Stimulated activated CD4-positive, alpha-beta T cell treated with anti-CD3 and anti-CD28 coated beads, Interleukin-1b, Interleukin-23, amount 100 ng/mL, for 1 hour (primary cell): ENCODE measurements at places on chromosomes 12 and 14.

- no peak for DNase-seq
Observed at GRCh38 chr12:93311827-93312226, 65.9 kb upstream of the NUDT4 start.

DNA sequence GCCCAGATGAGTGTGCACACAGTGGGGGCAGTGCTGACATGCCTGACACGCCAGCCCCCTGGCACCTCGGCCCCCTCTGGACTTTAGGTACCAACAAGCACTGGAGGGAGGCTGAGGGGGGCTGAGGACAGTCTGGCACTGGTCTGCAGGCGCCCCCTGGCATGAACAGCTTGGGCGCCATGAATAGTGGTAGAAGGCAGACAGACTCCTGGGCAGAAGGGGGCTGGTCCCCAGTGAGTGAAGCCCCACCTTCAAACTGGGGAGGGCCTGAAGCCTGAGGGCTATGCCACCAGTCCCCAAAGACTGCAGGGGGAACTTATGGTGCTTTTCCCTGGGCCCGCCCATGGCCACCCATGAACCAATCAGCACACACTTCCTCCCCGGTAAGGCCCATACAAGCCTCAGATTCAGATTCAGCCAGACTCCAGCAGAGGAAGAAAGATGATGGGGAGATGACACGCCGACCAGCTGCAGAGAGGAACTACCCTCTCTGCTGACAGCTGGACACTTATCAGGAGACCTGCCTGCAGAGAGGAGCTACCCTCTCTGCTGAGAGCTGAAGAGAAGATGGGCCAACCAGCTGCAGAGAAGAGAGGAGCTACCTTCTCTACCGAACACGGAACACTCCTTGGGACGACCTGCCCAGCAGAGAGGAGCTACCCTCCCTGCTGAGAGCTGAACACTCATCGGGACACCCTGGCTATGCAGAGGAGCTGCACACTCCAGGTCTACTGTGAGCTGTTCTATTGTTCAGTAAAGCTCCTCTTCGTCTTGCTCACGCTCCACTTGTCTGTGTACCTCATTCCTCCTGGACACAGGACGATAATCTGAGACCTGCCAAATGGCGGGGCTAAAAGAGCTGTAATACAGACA lies 324.5 kb downstream of the PCNX1 start:
- no peak for DNase-seq

GRCh38 chr12:103680591-103681141 lies 93.6 kb downstream of the STAB2 start:
- DNase-seq = no peak

- no peak for DNase-seq
Observed at GRCh38 chr12:16681196-16681595, 75.2 kb upstream of the LMO3 start.

GRCh38 chr12:56411781-56412639 lies 37.2 kb downstream of the TIMELESS start:
- DNase-seq = no peak
